Neural crest cell (in vitro differentiated cells): ENCODE measurements at places on chromosomes 16 and 17.
A peak's percentile ranks its signal among the peaks of the same experiment; 100 is the strongest.

GRCh38 chr17:81482673-81483072 lies 29.9 kb downstream of the ACTG1 start:
- H3K36me3 ChIP-seq = no peaks in the 10 kb centered on the region
- peaks cover 59% of the 10 kb centered on the region for H3K4me1 ChIP-seq
- peaks cover 8% of the 10 kb centered on the region for H3K27me3 ChIP-seq

GRCh38 chr17:43530288-43531081 lies 15.7 kb downstream of the ETV4 start:
- H3K36me3 ChIP-seq = peaks cover 11% of the 10 kb centered on the region
- H3K4me3 ChIP-seq = peak overlapping the region; percentile 85
- H3K27me3 ChIP-seq = peaks cover 4% of the 10 kb centered on the region
- peak overlapping the region; percentile 95 for H3K27ac ChIP-seq
- peaks cover 58% of the 10 kb centered on the region for H3K4me1 ChIP-seq
- peak; percentile 93 for DNase-seq

DNA sequence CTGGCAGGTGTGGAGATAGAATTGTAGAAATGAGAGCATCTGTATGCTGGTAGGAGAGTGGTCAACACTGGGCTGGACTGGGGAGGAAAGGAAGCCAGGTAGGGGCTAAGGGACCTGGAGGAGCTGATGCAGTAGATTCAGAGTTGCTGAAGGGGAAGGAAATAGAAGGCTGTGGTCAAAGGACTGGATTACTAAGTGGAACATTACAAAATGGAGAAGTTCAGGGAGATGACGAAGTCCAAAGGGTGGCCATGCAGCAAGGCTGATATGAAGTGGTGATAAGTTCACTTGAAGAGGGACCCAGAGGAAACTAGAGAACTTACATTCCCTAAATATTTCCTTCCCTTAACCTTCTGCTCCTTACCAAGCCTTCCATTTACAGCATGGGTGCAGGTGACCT lies 8.6 kb upstream of the CCL2 start:
- peaks cover 8% of the 10 kb centered on the region for H3K27me3 ChIP-seq
- H3K27ac ChIP-seq = no peak overlapping the region
- no peak overlapping the region for H3K4me3 ChIP-seq
- H3K36me3 ChIP-seq = no peaks in the 10 kb centered on the region
- H3K4me1 ChIP-seq = no peaks in the 10 kb centered on the region

GRCh38 chr17:48014595-48015111 lies 22.9 kb downstream of the COPZ2 start:
- DNase-seq = peak; percentile 21
- H3K36me3 ChIP-seq = no peaks in the 10 kb centered on the region
- H3K4me3 ChIP-seq = peak overlapping the region; percentile 79
- no peaks in the 10 kb centered on the region for H3K27me3 ChIP-seq

DNA sequence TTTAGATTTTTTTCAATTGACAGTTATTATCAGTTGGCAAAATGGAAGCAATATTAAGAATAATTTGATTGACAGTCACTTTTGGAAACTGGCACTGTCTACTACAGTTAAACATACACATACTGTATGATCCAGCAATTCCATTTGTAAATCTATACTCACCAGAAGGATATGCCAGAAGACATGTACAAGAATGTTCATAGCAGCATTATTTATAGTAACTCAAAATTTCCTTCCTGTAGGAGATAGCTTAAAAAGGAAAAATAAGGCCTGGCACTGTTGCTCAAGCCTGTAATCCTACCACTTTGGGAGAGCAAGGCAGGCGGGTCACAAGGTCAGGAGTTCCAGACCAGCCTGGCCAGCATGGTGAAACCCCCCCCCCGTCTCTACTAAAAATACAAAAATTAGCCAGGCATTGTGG lies 89.3 kb downstream of the VMP1 start:
- DNase-seq = no peak
- no peak overlapping the region for H3K27ac ChIP-seq
- no peaks in the 10 kb centered on the region for H3K27me3 ChIP-seq
- H3K4me1 ChIP-seq = no peaks in the 10 kb centered on the region
- peaks cover 3% of the 10 kb centered on the region for H3K36me3 ChIP-seq

- H3K4me3 ChIP-seq = no peak overlapping the region
- DNase-seq = no peak
- H3K27ac ChIP-seq = no peak overlapping the region
- H3K36me3 ChIP-seq = no peaks in the 10 kb centered on the region
- peaks cover 73% of the 10 kb centered on the region for H3K27me3 ChIP-seq
- H3K4me1 ChIP-seq = no peaks in the 10 kb centered on the region
These were observed 13.2 kb downstream of the DYNLRB2 start for GRCh38 chr16:80554033-80554432.

- peaks cover 2% of the 10 kb centered on the region for H3K27me3 ChIP-seq
- H3K36me3 ChIP-seq = no peaks in the 10 kb centered on the region
- DNase-seq = no peak
These were observed 32.2 kb downstream of the FZD2 start for GRCh38 chr17:44589316-44590071.

DNA sequence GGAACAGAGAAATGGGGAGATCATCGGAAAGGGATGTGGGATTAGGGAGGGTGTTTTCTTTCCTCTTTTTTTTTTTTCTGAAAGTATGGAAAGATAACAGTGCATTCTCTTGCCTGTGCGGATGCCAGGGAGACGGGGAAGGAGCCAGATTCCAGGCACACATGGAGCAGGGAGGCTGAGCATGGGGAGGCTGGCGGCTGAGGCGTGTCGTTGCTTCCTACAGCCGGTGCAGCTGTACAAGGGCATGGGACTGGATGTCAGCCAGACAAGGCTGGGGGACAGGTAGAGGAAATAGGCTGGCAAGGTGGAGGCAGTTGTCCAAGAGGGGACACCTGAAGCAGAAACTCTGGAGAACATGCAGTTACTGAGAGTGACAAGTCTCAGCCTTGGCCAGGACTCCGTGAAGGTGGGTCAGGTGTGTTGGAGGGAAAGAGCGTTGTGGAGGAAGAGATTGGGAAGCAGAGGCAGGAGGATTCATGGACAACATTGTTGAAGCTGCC lies 16.6 kb upstream of the ADORA2B start:
- H3K36me3 ChIP-seq = no peaks in the 10 kb centered on the region
- DNase-seq = no peak

- H3K27me3 ChIP-seq = peaks cover 47% of the 10 kb centered on the region
- peaks cover 7% of the 10 kb centered on the region for H3K4me1 ChIP-seq
- H3K4me3 ChIP-seq = no peak overlapping the region
- no peak overlapping the region for H3K27ac ChIP-seq
These were observed 58.3 kb downstream of the CCT6B start for GRCh38 chr17:34902831-34903547.

DNA sequence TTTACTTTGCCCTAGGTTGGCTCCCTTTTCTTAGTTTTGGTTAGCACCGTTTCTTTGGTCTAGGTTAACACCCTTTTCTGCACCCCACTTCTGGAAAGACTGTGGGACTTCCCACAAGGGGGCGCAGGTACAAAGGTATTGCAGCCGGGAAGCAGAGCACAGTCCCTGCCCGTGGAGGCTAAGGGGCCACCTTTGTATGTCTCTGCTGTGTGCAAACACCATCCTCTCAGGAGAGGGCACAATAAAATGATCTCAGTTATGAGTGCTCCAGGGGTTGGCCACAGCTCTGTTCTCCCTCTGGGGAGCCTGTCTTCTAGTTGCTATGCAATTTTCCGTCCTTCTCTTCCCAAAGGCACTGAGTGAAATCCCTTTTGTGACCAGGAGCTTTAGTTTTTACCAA lies 28.4 kb upstream of the TMC5 start:
- peaks cover 13% of the 10 kb centered on the region for H3K4me1 ChIP-seq
- H3K4me3 ChIP-seq = no peak overlapping the region
- peak; percentile 41 for DNase-seq
- no peak overlapping the region for H3K27ac ChIP-seq

- peaks cover 15% of the 10 kb centered on the region for H3K36me3 ChIP-seq
- H3K4me3 ChIP-seq = no peak overlapping the region
- DNase-seq = no peak
These were observed 53.9 kb downstream of the BANP start for GRCh38 chr16:88005181-88005581.

DNA sequence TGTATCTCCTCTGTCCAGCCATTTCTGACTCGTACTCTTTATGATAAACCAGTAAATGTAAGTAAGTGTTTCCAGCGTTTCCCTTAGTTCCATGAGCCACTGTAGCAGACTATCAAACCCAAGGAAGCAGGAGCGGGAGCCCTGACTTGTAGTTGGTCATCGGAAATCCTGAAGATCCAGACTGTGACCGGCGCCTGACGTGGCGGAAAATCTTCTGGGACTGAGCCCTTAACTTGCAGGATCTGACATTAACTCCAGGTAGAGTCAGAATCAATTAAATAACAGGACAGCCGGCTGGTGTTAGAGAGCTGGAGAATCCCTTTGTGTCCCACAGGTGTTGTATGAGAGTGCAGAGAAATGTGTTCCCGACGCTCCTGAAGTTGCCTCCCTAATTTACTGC lies 4.0 kb downstream of the GLOD4 start:
- no peak overlapping the region for H3K27ac ChIP-seq
- DNase-seq = no peak
- peaks cover 3% of the 10 kb centered on the region for H3K27me3 ChIP-seq
- H3K4me1 ChIP-seq = peaks cover 42% of the 10 kb centered on the region
- peak overlapping the region; percentile 75 for H3K4me3 ChIP-seq

DNA sequence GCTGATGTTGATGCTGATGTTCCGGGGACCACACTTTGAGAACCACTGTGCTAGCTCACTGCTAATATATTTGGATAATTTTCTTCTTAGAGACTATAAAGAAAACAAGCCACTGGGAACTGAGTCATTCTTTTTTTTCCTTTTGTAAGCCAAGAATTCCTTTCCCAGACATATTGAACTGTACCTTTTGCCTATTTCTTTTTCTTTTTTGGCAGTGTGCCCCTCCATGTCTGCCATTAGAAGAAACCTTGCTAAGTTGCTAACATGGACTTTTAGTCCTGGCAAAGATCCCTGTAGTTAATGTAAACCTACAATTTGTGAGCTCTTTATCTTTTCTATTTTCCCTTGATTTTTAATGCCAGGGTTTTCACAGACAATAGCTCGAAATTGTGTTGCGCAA lies 17.3 kb upstream of the ERCC4 start:
- no peak overlapping the region for H3K27ac ChIP-seq
- no peaks in the 10 kb centered on the region for H3K36me3 ChIP-seq
- peaks cover 3% of the 10 kb centered on the region for H3K27me3 ChIP-seq
- no peaks in the 10 kb centered on the region for H3K4me1 ChIP-seq

DNA sequence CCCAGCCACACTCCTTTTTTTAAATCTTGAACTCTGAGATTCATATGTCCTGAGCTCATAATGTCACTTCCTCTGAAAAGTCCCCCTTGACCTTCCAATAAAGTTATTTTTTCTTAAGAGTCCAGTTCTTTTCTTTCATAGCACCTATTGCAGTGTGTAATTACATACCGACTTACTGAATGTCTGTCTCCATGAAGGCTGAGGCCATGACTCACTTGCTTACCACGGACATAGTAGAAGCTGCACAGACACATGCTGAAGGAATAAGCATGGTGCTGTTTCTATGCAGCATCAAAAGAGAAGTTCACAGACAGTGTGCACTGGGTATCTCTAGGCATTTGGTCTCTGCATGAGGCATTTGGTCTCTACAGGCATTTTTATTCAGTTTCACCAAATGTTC lies 77.2 kb downstream of the C17orf67 start:
- no peaks in the 10 kb centered on the region for H3K27me3 ChIP-seq
- DNase-seq = no peak
- H3K36me3 ChIP-seq = no peaks in the 10 kb centered on the region
- no peak overlapping the region for H3K27ac ChIP-seq
- no peak overlapping the region for H3K4me3 ChIP-seq

- H3K27ac ChIP-seq = peak overlapping the region; percentile 12
- DNase-seq = no peak
- peaks cover under 1% of the 10 kb centered on the region for H3K27me3 ChIP-seq
- H3K4me3 ChIP-seq = no peak overlapping the region
These were observed 7.7 kb downstream of the ADAM11 start for GRCh38 chr17:44766409-44767038.

- peaks cover 3% of the 10 kb centered on the region for H3K36me3 ChIP-seq
- no peak for DNase-seq
- no peak overlapping the region for H3K4me3 ChIP-seq
- no peak overlapping the region for H3K27ac ChIP-seq
These were observed 688.8 kb upstream of the SALL1 start for GRCh38 chr16:51839727-51840462.

DNA sequence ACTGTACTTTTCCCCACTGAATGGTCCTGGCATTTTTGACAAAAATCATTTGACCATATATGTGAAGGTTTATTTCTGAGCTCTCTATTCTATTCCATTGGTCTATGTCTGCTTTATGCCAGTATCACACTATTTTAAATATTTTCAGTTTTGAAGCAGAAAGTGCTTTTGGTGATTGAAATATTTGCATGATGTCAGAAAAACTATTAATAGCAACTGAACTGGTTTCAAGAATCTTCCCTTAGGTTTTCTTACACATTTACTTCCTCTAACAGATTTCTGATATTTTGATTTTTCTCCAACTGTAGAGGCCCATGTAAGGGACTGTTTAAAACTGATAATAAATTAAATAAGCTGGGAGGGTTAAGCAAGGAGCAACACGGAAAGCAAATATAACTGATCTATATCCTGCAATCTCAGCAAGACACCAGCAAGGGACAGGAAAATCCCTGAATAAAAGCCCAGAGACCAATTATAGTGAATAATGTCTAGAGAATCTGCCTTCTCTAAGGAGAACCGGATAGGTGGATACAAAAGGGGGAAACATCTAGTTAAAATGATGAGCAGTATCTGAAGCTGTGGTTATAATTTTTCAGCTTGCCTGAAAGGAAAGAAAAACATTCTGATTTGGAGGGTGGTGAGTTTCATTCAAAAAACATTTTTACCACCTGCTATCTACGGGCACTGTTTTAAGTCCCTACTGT lies 80.9 kb upstream of the STAC2 start:
- no peaks in the 10 kb centered on the region for H3K36me3 ChIP-seq
- DNase-seq = no peak
- no peaks in the 10 kb centered on the region for H3K27me3 ChIP-seq

- peaks cover 37% of the 10 kb centered on the region for H3K4me1 ChIP-seq
- no peaks in the 10 kb centered on the region for H3K27me3 ChIP-seq
- H3K36me3 ChIP-seq = peaks cover 6% of the 10 kb centered on the region
These were observed 3.7 kb downstream of the RMI2 start for GRCh38 chr16:11348737-11349598.

DNA sequence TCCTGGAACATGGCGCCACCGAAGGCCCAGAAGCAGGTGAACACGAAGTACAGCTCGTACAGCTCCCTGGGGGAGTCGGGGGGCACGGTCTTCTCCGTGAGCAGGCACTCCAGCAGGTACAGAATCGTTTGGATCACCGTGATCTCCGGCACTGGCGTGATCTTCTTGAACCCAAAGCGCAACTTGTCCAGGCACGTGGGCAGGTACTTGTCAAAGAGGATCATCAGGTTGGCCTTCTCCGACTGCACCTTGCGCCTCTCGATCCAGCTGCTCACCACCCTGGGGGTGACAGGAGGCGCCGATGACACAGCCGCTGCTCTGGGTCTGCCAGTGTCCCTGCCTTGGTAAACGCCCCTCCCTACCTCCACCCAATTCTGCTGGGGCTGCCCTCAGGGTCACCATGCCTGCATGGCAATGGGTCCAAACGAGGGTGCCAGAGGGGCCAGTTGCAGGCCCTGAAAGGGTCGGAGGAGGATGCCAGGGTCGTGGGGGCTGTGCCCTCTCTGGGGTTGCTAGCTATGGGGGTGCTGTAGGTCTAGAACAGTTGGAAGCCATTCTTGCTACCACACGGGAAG lies 90.9 kb downstream of the DNAH17 start:
- H3K4me1 ChIP-seq = no peaks in the 10 kb centered on the region
- H3K4me3 ChIP-seq = no peak overlapping the region
- H3K36me3 ChIP-seq = no peaks in the 10 kb centered on the region
- peaks cover 17% of the 10 kb centered on the region for H3K27me3 ChIP-seq
- peak overlapping the region; percentile 57 for H3K27ac ChIP-seq

- no peak overlapping the region for H3K4me3 ChIP-seq
- no peak overlapping the region for H3K27ac ChIP-seq
- DNase-seq = no peak
- H3K36me3 ChIP-seq = no peaks in the 10 kb centered on the region
- peaks cover 36% of the 10 kb centered on the region for H3K4me1 ChIP-seq
- H3K27me3 ChIP-seq = peaks cover 29% of the 10 kb centered on the region
These were observed 2.4 kb downstream of the CCR7 start for GRCh38 chr17:40562838-40563219.
